G401 (cell line): ENCODE measurements at places on chromosomes 13 and 19. TPM values are rescaled to one million over a fixed set of nuclear protein-coding genes. Genes with fewer than 3 reads are reported as not detected.

The CACNG7 gene
- 6.9 and 11.0 TPM in 2 replicates for total RNA-seq

The SBSN gene
- total RNA-seq = not detected in 2 replicates

The CYP2S1 gene
- total RNA-seq = not detected in 2 replicates

The CALR3 gene
- not detected in 2 replicates for total RNA-seq

The C1QTNF9B gene
- total RNA-seq = not detected in 2 replicates

The SLC6A16 gene
- total RNA-seq = 6.6 TPM in 1 of 2 replicates, not detected in the other

The RUBCNL gene
- not detected in 2 replicates for total RNA-seq

The REEP6 gene
- 18.4 and 20.6 TPM in 2 replicates for total RNA-seq

The ZNF600 gene
- total RNA-seq = 0.31 and 1.1 TPM in 2 replicates

The ARMC6 gene
- total RNA-seq = 86.0 and 90.0 TPM in 2 replicates

The ERICH4 gene
- not detected in 2 replicates for total RNA-seq

The MBD3L3 gene
- total RNA-seq = 2.6 TPM in 1 of 2 replicates, not detected in the other

The NXNL1 gene
- not detected in 2 replicates for total RNA-seq

The CGB8 gene
- total RNA-seq = not detected in 2 replicates

The CD209 gene
- not detected in 2 replicates for total RNA-seq

The NCR1 gene
- total RNA-seq = not detected in 2 replicates

The CLIP3 gene
- 0.37 TPM in 1 of 2 replicates, not detected in the other for total RNA-seq

The GPR4 gene
- 0.14 TPM in 1 of 2 replicates, not detected in the other for total RNA-seq

The TJP3 gene
- total RNA-seq = 12.4 and 15.1 TPM in 2 replicates

The IGFL2 gene
- 0.47 TPM in 1 of 2 replicates, not detected in the other for total RNA-seq

The HIPK4 gene
- not detected in 2 replicates for total RNA-seq

The FAAP24 gene
- total RNA-seq = 2.9 and 13.2 TPM in 2 replicates

The OSCAR gene
- 1.7 TPM in 1 of 2 replicates, not detected in the other for total RNA-seq

The IFNL1 gene
- total RNA-seq = not detected in 2 replicates

The LILRA5 gene
- not detected in 2 replicates for total RNA-seq

The KANK3 gene
- total RNA-seq = 0.81 and 1.2 TPM in 2 replicates

The MEIOSIN gene
- not detected in 2 replicates for total RNA-seq

The GAPDHS gene
- total RNA-seq = 3.2 TPM in 1 of 2 replicates, not detected in the other
